NCI-H146 (cell line): ENCODE measurements at places on chromosomes 7 and 10.
A peak's percentile ranks its signal among the peaks of the same experiment; 100 is the strongest.

DNA sequence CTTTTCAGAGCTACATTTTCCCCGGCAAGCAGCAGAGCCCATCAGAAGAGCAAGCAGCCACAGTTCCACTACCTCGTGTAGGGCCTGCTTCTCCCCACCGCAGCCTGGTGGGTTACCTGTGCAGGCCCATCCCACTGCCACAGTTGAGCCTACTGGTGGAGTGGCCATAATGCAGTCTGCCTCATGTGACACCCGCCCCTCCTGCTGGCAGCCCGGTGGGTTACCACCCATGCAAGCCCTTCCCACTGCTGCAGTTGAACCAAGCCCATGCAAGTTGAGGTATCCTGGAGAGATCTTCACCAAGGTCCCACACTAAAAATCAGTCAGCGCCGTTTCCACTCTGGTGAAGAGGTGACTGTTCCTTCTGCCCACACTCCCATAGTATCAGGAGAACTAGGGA, 32.1 kb upstream of the CNNM1 start:
- no peak for DNase-seq

DNA sequence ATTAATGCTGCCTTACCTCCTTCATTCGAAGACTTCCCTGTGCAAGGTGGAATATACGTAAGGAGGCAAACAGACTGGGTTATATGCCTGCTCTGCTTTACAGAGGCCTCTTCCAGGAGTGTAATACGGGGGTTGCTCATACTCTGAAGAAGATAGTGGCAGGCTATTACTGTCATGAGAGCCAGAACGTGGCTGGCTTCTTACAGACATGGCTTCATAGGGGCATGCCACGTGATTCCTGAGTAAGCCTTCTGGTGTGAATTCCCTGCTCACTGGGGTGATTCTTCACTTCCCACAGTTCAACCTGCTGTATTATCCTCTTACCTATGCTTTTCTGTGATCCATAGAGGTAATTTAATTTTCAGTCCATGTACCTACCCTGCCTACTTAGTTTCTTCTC, 141.8 kb downstream of the ST7 start:
- no peak for DNase-seq

DNA sequence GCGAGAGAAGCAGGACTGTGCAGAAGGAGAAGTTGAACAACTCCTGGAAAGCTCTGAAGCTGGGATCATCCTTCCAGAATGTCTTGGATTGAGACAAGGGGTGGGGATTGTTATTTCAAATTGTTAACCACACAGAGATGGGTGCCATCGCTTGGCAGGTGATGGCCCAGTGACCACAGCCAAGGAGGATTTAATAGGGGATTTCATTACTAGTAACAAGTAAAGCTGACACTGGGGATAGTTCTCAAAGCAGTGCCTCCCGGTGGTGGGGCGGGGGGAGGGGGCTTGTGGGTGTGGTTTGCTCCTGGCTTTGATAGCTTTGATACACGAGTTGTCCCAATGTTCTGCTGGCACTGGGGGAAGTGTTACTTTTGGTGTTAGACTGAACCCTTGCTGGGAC, 59.2 kb downstream of the ZNF503 start:
- no peak for DNase-seq

DNA sequence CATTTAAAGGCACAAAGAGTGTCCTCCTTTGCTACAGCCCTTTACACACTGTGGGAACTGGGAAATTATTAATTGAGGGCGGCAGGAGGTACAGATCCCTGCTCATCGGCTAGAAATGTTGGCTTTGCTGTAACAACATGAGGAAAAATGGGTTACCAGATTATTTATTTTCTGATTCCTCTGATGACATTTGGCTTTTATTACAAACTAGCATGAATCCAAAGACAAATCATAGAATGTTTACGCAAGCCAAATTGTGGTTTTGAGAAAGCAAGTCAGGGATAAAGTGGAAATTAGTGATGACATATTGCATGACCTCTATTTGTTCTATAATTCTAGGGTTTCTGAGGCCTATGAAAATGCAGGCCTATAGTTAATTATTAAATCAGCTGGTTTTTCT, 126.1 kb upstream of the TMEM196 start:
- peak; percentile 13 for DNase-seq

DNA sequence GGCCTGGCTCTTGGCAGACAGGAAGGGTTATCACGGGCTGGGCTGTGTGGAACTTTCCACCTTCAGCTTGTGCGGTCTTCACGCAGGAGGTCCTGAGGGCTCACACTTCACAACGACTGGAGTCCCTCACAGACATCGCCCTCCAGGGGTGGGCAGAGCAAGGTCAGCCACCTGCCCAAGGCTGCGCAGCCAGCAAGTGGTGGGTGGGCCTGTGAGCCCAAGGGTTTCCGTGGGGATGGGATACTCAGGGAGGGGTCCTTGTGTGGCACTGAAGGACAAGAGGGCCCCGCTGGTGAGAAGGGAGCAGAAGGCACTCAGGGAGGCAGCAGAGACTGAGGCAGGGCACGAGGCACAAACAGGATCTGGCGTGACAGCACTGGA, 22.0 kb downstream of the PDIA4 start:
- no peak for DNase-seq

DNA sequence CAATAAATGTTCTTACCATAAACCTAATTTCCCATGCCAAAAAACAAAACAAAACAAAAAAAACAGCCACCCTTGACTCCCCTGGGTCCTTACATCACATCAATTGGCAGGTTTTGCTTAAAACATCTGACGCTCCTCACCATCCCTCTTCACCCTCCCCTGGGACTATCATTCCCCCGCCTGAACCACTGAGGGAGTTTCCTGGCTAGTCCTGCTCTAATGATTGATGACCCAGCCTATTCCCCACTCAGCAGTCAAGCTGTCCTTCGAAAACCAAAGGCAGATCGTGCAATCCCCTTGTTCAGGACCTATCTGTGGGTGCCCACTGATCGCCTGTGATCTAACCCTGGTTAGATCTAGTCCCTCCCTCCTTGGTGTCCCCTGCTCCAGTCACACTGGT, 11.2 kb upstream of the FRMPD2 start:
- DNase-seq: no peak
